Stimulated activated CD8-positive, alpha-beta memory T cell treated with anti-CD3 and anti-CD28 coated beads, Interleukin-15, amount 100 ng/mL, for 24 hours (primary cell): ENCODE measurements at places on chromosomes 2 and 18.

GRCh38 chr2:213751446-213751845 is 467.2 kb downstream of the SPAG16 start:
- no peak for DNase-seq

GRCh38 chr2:221817052-221817451 is 244.9 kb upstream of the EPHA4 start:
- DNase-seq, result no peak

DNA sequence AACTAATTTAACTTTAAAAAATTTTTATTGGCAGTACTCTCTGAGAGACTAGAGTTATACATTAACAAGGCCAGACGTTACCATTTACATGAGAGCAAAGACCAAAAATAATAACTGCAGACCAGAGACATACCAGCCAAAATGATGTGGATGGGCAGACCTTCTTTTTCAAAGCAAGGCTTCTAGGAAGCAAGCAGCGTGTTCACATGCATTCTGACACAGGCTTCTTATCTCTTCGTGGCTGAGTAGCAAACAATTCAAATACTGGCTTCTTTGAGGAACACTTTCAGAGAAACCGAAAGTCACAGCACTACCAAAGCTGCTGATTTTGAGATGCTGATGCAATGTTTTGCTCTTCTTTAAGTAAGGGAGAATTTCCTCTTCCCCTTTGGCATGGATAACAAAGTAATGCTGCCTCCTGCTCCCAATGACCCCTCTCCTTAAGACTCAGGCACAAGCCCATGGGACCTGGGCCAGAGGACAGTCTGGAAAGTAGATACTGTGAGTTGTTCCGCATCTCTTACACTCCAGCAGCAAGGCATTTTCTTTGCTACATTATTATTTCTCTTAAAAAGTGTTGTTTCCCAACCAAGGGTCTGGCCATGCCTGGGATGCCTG is 181.9 kb downstream of the MREG start:
- no peak for DNase-seq

GRCh38 chr2:31197166-31197565 is 20.1 kb downstream of the CAPN14 start:
- DNase-seq, result no peak

DNA sequence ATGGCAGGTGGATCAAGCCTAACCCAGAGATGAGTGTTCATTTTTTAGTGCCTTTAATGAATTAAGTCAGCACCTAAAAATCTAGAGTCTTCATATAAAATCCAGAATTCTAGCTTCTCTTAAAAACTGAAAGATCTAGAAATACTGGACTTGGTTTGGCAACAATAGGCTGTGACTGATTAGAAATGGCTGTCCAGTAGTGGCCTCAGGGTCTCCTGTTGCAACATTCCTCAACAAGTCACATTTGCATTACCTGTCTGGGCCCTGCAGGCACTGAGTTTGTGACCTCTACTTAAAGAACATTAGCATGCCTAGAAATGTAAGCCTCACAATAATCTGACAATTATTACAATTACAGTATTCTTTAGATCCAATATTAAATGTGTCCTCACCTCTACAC is 33.1 kb downstream of the MBD2 start:
- no peak for DNase-seq

DNA sequence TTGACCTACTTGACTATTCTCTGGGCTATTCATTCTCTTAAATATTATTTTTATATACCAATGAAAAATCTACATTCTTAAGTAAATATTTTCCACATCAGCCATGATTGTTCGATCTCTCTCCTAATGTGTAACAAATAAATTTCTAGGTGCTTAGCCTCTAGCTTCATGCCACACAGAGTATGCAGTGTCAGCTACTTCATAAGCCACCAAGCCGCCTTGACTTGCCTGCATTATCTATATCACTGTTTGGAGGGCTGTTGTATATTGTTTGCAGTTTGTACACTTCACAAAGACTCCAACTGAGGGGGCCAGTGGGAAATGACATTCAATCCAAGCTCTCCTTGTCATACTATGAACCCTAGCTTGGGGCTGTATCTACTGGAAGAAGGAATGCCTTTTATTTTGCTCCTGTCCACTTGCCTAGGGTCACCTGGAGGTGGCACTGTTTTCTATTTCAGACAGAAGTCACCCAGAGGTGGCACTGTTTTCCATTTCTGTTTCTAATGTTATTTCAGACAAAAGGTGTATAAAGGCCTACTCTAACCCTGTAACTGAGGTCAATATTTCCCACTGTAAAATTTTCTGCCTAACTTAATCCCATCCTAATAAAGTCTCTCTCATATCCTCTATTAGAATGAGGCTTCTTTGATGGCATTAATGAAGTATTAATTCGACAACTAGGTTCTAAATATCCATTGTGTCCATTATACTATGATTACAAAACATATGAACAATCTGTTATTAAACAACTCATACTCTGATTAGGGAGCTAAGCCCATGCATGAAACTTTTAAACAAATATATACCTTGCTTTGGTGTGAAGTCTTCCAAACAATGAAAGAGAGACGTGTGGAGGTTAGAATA is 36.4 kb downstream of the COL5A2 start:
- DNase-seq, result no peak

GRCh38 chr2:155026651-155027174 is 328.2 kb downstream of the KCNJ3 start:
- no peak for DNase-seq

GRCh38 chr18:3689986-3690763 is 240.2 kb downstream of the TGIF1 start:
- DNase-seq, result no peak

- no peak for DNase-seq
Observed at GRCh38 chr2:232024457-232024856, 62.9 kb downstream of the DIS3L2 start.

DNA sequence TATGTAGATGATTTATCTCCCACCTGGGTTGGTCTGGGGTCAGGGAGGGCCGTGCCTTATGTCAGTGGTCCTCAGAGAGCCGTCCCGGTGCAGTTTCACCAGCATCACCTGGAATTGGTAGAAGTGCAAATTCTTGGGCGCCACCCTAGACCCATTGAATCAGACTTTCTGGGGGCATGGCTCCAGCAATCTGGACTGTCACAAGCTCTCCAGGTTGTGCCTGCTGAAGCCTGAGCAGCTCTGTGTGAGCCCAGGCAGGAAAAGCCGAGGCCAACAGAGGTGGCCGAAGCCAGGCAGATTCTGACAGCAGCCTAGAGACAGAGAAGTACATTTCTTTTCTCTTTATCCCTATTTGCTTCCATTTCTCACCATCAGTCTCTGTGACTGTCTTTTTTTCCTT is 98.4 kb upstream of the SEC11C start:
- no peak for DNase-seq

- DNase-seq, result no peak
Observed at GRCh38 chr2:17758118-17758517, 4.2 kb downstream of the GEN1 start.
